ENCODE measurements at places on chromosomes 1 and 21. TPM values are rescaled to one million over a fixed set of nuclear protein-coding genes. Genes with fewer than 3 reads are reported as not detected.

The TLCD4 gene
- total RNA-seq = 2.9 TPM

The KRTAP10-11 gene
- not detected for total RNA-seq

The ORC1 gene
- total RNA-seq = 16.0 TPM

The NLRP3 gene
- 0.23 TPM for total RNA-seq

The NHLH1 gene
- total RNA-seq = not detected

The RXRG gene
- 0.47 TPM for total RNA-seq

The ARTN gene
- not detected for total RNA-seq

The KIF21B gene
- 0.33 TPM for total RNA-seq

The SLC6A9 gene
- total RNA-seq = 1.6 TPM

The ASPM gene
- 36.6 TPM for total RNA-seq

The LCE1D gene
- not detected for total RNA-seq

The GNAI3 gene
- 20.1 TPM for total RNA-seq

The FAM43B gene
- total RNA-seq = not detected

The NUDT4B gene
- 60.8 TPM for total RNA-seq

The HCN3 gene
- total RNA-seq = 0.10 TPM

The ITLN2 gene
- total RNA-seq = not detected

The TMEM240 gene
- not detected for total RNA-seq

The ADAM30 gene
- total RNA-seq = not detected

The ZNF695 gene
- total RNA-seq = 6.1 TPM

The GPR37L1 gene
- not detected for total RNA-seq

The TRIM46 gene
- not detected for total RNA-seq

The HSD11B1 gene
- total RNA-seq = not detected

The NR1I3 gene
- total RNA-seq = not detected

The AMPD1 gene
- total RNA-seq = not detected

The CFAP74 gene
- total RNA-seq = 0.20 TPM

The TMEM9 gene
- total RNA-seq = 118 TPM

The LRRC8C gene
- 0.43 TPM for total RNA-seq

The OR6K3 gene
- not detected for total RNA-seq

The C1orf87 gene
- total RNA-seq = not detected

The NBL1 gene
- total RNA-seq = 75.9 TPM
